Suppressor macrophage (primary cell): ENCODE measurements at places on chromosomes 7 and 10.

- DNase-seq: no peak
These were observed 174.7 kb downstream of the GNAI1 start for GRCh38 chr7:80309377-80309776.

- no peak for DNase-seq
These were observed 622.4 kb upstream of the C7orf33 start for GRCh38 chr7:147968046-147968610.

DNA sequence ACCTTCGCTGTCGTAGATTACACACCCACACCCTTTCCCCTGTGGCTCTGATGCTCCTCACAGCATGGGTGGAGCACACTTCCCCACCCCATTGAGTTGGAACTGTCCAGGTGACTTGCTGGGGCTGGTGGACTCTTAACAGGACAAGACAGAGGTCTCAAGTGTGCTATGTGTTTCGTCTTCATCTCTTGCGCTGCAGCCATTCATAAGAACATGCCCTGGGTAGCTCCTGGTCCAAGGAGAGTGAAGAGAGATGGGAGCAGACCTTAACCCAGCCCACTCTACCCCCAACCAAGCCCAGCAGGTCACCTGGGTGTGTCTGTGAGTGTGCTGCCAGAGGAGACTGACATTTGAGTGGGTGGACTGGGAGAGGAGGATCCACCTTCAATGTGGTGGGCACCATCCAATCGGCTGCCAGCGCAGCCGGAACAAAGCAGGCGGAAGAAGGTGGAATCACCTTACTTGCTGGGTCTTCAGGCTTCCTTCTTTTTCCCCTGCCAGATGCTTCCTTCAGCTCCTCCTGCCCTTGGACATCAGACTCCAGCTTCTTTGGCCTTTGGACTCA lies 112.4 kb downstream of the HTR5A start:
- no peak for DNase-seq

DNA sequence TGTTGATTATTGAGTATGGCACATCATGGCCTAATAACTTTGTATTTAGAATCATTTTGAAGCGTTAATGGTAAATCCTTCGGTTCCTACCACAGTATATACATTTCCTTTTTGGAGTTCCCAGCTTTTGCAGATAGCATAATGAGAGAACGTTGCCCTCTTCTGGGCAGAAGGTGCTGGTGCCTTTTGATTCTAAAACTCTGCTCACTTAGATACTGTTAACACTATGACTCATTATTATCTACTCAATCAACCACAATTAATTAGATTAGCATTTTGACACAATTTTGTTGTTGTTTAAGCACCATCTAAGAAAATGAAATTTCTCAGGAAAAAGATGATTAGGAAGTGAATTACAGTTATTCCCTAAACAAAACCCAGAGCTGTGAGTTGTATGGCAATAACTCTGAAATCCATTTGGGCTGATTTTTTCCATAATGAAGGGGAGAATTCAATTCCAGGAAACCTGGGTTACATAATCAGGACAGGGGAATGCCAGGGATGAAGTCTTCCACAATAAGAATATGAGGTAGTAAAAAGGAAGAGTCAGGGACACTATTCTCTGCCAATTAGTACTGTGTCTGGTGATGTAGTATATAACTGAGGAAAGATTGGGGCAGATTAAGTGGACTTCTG lies 11.5 kb upstream of the DLD start:
- peak; percentile 65 for DNase-seq

DNA sequence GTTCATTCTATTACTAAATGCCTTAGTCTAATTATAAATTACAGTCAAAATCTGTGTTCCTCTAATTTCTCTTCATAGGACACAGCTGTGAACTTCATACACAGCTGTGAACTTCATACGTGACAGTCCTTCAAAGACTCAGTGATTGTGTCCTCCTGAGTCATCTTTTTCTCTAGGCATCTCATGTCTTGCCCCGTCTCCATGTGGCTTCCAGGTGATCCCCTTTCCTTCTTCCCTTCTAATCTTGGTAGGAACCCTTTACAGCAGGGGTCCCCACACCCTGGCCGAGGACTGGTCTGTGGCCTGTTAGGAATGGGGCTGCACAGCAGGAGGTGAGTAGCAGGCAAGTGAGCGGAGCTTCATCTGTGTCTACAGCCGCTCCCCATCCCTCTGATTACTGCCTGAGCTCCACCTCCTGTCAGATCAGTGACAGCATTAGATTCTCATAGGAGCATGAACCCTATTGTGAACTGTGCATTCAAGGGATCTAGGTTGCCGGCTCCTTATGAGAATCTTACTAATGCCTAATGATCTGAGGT lies 14.0 kb upstream of the EIF5AL1 start:
- DNase-seq: no peak

DNA sequence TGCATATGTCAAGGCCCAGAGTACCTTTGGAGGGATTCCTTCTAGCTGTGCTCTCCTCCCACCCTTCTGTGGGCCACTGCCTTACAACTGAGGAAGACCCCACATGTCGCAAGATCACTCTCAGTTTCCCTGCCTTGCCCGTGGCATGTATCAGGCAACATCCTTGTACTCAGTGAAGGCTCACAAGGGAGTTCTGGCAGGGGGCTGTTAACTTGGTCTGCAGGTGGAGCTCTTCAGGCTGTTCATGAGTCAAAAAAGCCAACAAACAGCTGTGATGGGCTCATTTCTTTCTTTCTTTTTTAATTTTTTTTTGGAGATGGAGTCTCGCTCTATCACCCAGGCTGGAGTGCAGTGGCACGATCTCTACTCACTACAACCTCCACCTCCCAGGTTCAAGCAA lies 513.0 kb upstream of the ANKRD30A start:
- DNase-seq: no peak

- DNase-seq: no peak
These were observed 43.3 kb upstream of the CCDC6 start for GRCh38 chr10:59949608-59950007.

DNA sequence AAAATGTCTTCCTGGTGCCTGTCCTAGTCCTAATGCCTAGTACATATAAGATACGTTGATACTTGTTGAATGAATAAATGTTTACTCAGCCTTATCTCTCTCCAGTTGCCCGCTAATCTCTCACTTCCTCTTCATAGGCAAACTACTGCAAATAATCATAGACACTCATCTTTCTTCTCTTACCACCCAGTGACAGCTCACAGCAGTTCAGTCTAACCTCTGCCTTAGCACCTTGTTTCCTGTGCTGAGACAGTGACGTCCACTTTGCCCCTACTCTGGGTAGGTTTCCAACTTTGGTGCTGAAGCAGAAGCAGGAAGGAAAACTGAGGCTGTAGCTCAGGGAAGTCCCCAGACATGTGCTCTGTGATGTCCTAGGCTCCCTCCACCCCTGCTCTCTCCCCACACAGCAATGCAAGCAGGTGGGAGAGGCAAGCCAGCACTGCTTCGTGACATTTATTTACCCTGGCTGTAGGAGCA lies 45.5 kb upstream of the RHOBTB1 start:
- no peak for DNase-seq

DNA sequence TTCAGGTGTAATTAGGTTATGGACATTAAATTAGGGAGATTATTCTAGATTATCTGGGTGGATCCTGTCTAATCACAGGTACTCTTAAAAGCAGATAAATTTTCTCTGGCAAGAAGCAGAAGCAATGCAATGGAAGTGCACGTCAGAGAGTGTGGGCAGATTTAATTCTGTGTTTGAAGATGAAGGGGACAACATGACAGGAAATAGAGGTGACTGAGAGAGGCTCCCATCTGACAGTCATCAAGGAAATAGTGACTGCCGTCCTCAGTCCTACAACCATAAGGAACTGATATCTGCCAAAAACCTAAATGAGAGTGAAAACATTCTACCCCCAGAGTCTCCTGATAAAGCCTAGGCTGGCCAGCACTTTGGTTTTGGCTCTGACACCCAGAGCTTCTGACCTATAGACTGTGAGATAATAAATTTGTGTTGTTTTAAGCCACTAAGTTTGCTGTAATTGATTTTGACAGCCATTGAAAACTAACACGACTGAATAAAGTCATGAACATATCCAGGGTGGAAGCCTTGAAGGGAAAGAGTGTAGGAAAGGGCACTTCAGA lies 30.5 kb upstream of the DDX50 start:
- DNase-seq: no peak

- peak; percentile 75 for DNase-seq
These were observed 815 bp downstream of the GIMAP8 start for GRCh38 chr7:150451097-150451793.

DNA sequence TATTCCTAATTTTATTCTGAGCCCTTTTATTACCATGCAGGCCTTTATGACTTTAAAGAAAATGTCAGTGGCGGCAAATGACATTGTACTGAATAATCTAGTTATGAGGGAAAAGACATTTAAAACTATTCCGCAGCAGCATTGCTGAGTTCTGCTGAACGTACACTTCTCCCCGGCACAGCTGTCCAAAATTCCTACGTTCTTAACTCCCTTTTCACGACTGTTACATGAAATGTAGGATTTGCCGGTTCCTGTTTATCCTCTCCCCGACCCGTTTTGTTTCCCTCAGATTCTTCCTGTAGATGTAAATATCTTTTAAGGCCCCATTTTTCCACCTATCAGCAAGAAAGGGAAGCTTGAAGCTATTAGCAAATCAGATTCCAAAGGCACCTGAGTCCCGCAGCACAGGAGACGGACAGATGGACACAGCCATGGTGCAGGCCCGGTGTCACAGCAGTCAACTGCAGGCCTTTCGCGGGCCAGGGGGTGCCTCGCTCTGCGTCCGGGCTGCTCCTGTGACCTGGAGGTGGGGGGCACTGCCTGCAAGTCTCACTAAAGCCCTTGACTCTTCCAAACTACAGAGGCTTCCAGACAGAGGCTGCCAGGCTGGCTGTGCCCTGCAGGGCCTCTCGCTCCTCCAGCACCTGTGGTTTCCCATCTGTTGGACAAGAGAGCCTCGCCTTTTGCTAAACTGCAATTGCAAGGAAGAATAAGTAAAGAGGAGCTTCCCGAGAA lies 485.0 kb upstream of the MGMT start:
- DNase-seq: no peak

GRCh38 chr7:15652776-15653290 lies 33.6 kb downstream of the MEOX2 start:
- no peak for DNase-seq

DNA sequence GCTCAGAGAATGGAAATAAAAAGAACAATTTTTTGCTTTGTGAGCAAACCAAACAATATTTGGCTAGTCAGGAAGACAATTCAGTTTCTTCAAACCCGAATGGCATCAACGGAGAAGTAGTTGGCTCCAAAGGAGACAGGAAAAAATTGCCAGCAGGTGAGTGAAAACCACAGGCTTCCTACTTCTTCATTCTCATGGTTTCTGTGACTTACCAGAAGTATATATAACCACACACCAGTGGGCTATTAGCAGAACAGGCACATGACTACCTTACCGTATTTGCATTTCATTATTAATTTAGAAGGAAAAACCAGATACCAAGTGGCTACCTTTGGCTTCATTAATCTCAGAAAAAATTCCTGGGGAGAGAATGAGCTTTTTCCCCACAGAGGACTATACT lies 8.8 kb downstream of the TDRD1 start:
- DNase-seq: no peak

- no peak for DNase-seq
These were observed 997.1 kb upstream of the C7orf33 start for GRCh38 chr7:147593271-147594057.

DNA sequence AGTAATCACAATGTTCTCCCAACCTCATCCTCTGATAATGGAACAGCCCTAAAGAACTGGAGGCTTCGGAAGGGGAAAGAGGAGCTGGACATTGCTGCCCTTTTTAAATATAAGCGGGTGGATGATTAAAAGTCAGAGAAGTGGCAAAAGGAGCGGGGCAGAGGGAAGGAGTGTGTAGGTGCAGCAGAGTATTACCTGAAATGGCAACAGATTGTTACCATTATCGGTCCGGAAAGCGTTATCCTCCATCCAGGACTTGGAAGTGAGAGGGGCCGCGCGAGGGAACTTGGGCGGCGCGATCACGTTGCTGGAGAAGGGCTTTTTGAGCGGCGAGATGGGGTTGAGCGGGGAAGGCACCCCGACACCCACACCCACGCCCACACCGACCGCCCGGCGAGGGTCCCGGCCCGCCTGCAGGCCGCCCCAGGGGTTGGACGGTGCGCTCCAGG lies 51.7 kb downstream of the CPEB3 start:
- no peak for DNase-seq

DNA sequence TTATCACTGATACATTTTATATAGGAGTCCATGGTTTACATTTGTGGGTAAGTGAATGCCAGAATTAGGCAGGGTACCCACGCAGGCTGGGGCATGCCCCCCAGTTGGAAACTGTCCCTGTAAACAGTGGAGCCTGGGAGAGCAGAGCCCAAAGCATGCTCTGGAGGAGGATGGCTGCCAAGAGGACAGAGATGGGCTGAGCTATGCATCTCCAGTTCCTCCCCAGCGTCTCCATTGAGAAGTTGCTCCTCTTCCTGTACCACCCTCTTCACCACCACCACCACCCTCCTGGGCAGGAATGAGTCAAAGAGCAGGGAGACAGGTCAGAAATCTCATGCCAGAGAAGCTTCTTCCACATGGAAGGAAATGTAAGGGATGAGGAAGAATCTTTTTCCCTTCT lies 67.7 kb upstream of the KMT2E start:
- DNase-seq: peak; percentile 34

- no peak for DNase-seq
These were observed 59.7 kb downstream of the LMBR1 start for GRCh38 chr7:156833312-156833711.

DNA sequence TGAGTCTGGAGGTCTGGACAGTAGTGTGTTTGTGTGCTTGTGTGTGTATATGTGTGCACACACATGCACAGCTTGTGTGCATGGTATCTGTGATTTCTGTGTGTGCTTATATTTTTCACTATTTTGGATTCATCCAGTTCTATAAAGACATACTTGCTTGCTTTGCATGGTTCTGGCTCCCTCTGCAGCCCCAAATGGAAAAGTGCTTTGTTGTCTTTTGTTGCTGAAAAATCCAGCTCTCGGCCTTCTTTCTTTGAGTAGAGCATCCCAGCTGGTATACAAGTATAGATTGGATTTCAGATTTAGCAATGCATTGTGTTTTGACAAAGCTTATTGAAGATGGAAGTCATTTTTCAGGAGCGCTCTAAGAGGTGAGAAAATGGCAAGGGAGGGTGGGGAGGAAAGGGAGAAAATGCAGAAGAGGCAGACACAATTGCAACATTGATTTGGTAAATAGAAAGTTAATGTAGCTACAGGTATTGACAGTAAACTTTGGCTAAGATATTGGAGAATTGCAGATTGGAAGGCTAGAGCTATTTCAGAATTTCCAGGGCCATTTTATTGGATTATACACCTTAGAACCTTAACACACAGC lies 333.9 kb downstream of the AUTS2 start:
- peak; percentile 27 for DNase-seq

GRCh38 chr10:114697061-114697598 lies 39.1 kb upstream of the ABLIM1 start:
- DNase-seq: no peak
